Esophagus (tissue), 2 donors: ENCODE measurements at places on chromosomes 13 and 19. TPM values are rescaled to one million over a fixed set of nuclear protein-coding genes. Genes with fewer than 3 reads are reported as not detected.

The ZSCAN1 gene
- 0.05 TPM for polyA plus RNA-seq

The NCCRP1 gene
- polyA plus RNA-seq = 296 TPM

The KIR2DL3 gene
- polyA plus RNA-seq = not detected

The SPC24 gene
- 3.7 TPM for polyA plus RNA-seq

The SPINT2 gene
- 334 TPM for polyA plus RNA-seq

The DDX39A gene
- 111 TPM for polyA plus RNA-seq

The C1QTNF9B gene
- 0.04 TPM for polyA plus RNA-seq

The CCDC70 gene
- not detected for polyA plus RNA-seq

The MAN2B1 gene
- polyA plus RNA-seq = 22.6 TPM

The GNA15 gene
- polyA plus RNA-seq = 118 TPM

The CARM1 gene
- polyA plus RNA-seq = 35.7 TPM

The SIPA1L3 gene
- 11.0 TPM for polyA plus RNA-seq

The CALR3 gene
- polyA plus RNA-seq = 0.02 TPM

The EIF3K gene
- polyA plus RNA-seq = 248 TPM

The ADPRHL1 gene
- polyA plus RNA-seq = 0.51 TPM

The SELENOV gene
- not detected for polyA plus RNA-seq

The PSG1 gene
- polyA plus RNA-seq = not detected

The DNAJC15 gene
- 8.6 TPM for polyA plus RNA-seq

The GDF15 gene
- polyA plus RNA-seq = 0.24 TPM

The ZNF614 gene
- polyA plus RNA-seq = 2.6 TPM

The ANKLE1 gene
- polyA plus RNA-seq = 0.22 TPM

The FAM32A gene
- polyA plus RNA-seq = 63.0 TPM
